ENCODE measurements at places on chromosomes 12 and 14. TPM values are rescaled to one million over a fixed set of nuclear protein-coding genes. Genes with fewer than 3 reads are reported as not detected.

Gene NUAK1
- total RNA-seq, result 5.3 TPM

GRCh38 chr12:122312926-122313325, 46.6 kb upstream of the VPS33A start:
- DNase-seq, result no peak

DNA sequence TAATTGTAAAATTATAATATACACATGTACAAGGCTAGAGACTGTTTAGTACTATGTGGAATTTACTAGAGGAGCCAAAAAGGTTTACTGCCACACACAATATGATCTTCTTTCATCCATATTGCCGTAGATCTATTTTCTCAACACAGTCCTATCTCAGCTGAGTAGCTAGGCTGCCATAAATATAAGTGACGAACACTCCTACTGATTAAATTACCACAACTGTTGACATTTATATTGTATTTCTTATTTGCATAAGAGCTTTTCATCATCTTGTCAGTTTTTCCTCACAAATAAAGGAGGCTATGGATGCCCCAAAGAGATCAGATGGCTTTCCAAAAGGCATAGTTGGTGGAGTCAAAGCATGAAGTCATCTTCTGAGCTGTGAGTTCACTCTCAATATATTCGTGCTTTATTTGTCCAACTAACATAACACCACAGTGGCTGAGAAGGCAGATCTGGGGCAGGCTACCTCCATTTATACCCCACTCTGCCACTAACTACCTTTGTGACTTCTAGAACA, 78.6 kb downstream of the CCDC59 start:
- no peak for DNase-seq

GRCh38 chr12:110857528-110857927, 10.7 kb downstream of the CCDC63 start:
- no peak for DNase-seq

DNA sequence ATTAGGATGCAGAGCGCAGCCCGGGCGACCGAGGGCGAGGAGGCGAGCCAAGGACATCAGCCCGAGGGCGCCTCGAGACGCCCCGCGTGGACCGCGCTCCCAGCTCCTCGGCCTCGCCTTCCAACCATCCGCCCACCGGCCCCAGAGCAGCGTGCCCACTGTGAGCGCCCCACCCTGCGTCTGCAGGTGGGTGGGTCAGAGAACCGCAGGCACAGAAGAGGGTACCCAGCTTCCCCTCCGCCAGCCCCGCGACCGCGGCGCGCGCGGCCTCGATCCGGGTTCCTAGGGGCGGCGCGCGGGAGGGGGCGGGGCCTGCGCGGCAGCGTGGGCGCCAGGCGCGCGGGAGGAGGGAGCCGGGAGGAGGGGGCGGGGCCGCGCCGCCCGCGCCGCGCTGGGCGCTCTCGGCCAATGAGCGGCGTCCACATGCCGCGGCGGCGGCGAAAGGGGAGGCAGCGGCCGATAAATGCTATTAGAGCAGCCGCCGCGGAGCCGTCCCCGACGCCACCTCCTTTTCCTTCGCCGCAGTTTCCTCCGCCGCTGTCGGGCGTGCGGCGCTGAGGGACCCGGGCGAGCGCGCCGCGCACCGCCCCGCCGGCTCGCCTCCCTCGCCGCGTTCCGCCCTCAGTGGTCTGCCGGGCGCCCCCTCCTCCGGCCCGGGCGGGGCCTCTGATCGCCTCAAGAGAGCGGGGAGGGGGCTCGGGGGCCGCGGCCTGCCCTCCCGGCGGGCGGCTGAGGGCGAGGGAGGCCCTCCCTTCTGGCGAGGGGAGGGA, at the start of gene ATP2A2:
TSS of gene ATP2A2 (plus strand) at position 469 of the 770 bp plus-strand sequence. CDS start 543 bp downstream, outside the sequence.
- peak; percentile 98 for DNase-seq

Gene TSPAN11
- 9.6 TPM for total RNA-seq

Gene BDKRB2
- 4.7 TPM for total RNA-seq

Gene DLGAP5
- total RNA-seq, result 10.8 TPM

Gene ARHGDIB
- total RNA-seq, result 20.4 TPM

Gene SMARCD1
- total RNA-seq, result 33.4 TPM

Gene B4GALNT3
- 13.9 TPM for total RNA-seq

- no peak for DNase-seq
Measured at GRCh38 chr14:93997082-93997481, at the start of gene CCDC197. Gene CCDC197, plus strand, starts transcription at chr14:93997301. Its CDS starts 831 bp downstream, at chr14:93998132.

GRCh38 chr14:23356662-23357061, 4.0 kb upstream of the SLC22A17 start:
- DNase-seq, result no peak

GRCh38 chr12:41743835-41744234, 400.8 kb downstream of the GXYLT1 start:
- peak; percentile 6 for DNase-seq

DNA sequence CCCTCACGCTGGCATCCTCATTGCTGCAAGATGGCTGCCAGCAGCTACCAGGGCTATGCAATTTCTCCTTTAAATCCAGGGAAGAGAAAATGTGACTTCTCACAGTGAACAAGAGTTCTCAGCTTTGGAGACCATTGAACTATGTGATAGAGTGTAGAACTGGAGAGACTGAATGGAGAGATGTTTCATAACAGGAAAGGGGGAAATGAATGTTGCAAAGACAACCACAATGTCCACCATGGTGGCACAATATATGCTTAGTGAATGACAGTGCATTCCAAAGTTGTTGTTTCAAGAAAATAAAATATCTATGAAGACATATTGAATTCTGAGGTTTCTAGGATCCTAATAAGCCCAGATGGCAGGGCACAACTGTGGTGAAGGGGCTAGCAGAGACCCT, 13.2 kb upstream of the COCH start:
- DNase-seq, result no peak

DNA sequence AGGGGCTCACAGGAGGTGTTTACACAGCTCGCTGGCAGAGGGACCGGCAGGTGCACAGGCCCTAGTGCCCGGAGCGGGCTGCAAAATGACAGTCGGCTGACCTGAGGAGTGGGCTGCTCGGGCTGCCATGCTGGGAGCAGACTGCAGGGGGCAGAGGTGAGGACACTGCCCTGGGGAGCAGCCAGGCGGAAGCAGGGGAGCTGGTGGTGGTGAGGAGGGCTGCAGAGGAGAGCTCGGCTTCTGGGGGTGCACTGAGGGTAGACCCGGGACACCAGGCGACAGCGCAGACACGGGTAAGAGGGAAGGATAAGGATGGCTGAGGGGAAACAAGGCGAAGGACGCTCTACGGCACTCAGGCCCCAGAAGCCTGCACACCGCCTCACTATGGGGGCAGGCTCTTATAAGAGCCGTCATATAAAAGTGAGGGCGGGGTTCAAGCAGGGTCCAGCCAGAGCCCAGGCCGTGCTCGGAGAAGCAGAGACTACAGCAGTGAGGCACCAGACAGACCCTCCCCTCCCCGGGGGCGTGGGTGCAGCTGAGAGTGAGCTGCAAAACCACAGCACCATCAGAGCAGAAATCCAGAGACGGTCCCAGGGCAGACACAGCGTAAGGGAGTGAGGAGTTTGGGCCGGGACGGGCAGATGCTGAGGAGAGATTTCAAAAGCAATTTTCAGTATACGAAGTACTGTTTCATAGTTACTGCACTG, 62.5 kb downstream of the CCDC88C start:
- DNase-seq, result no peak

GRCh38 chr14:91145391-91146160, 31.7 kb downstream of the DGLUCY start:
- no peak for DNase-seq

- no peak for DNase-seq
Measured at GRCh38 chr12:93595351-93595750, 22.9 kb downstream of the SOCS2 start.

Gene LHX5
- 0.10 TPM for total RNA-seq

DNA sequence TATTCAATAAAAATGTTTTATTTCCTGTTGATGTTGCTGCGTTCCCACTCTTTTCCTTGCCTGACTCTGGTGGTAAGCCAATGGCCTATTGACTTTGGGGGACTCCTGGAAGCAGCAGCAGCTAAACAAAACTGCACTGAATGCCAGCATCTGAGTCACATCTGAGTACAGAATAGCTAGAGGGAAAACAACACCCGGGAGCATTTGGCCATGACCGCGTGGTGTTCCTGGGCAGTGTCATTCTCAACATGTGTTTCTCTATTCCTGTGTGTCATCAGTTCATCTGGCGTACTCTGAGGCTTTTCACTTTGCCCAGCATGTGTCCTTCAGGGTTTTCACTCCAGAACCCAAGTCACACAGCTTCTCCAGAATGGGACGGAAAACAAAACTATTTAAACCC, 238.8 kb downstream of the PAWR start:
- DNase-seq, result peak; percentile 37

- DNase-seq, result no peak
Measured at GRCh38 chr14:49049711-49050110, 536.5 kb downstream of the RPS29 start.

GRCh38 chr12:8823565-8824300, 1.3 kb downstream of the A2ML1 start:
- DNase-seq, result peak; percentile 39

GRCh38 chr12:119417440-119417839, 82.9 kb downstream of the CCDC60 start:
- DNase-seq, result no peak

Gene TESPA1
- total RNA-seq, result not detected
